ENCODE measurements at places on chromosomes 5 and 9. TPM values are rescaled to one million over a fixed set of nuclear protein-coding genes. Genes with fewer than 3 reads are reported as not detected.

PCDHA9 gene
- total RNA-seq = not detected

SLC34A1 gene
- 0.09 TPM for total RNA-seq

ACER2 gene
- 3.0 TPM for total RNA-seq

SLC27A6 gene
- total RNA-seq = not detected

SMIM33 gene
- 0.11 TPM for total RNA-seq

PCDHB11 gene
- total RNA-seq = not detected

PCYOX1L gene
- total RNA-seq = 23.3 TPM

SLC4A9 gene
- not detected for total RNA-seq

EGFLAM gene
- not detected for total RNA-seq

OR1Q1 gene
- not detected for total RNA-seq

CDO1 gene
- not detected for total RNA-seq

SLIT3 gene
- total RNA-seq = 0.72 TPM

RGS7BP gene
- total RNA-seq = not detected

TAL2 gene
- total RNA-seq = 0.51 TPM

PCDHGA8 gene
- not detected for total RNA-seq

CDKN2B gene
- not detected for total RNA-seq

NAIP gene
- 3.4 TPM for total RNA-seq

Measured in CD8-positive, alpha-beta memory T cell (primary cell).